Large intestine (tissue), 12 donors: ENCODE measurements at places on chromosomes 6 and 20. TPM values are rescaled to one million over a fixed set of nuclear protein-coding genes. Genes with fewer than 3 reads are reported as not detected.
A peak's percentile ranks its signal among the peaks of the same experiment; 100 is the strongest.

DNA sequence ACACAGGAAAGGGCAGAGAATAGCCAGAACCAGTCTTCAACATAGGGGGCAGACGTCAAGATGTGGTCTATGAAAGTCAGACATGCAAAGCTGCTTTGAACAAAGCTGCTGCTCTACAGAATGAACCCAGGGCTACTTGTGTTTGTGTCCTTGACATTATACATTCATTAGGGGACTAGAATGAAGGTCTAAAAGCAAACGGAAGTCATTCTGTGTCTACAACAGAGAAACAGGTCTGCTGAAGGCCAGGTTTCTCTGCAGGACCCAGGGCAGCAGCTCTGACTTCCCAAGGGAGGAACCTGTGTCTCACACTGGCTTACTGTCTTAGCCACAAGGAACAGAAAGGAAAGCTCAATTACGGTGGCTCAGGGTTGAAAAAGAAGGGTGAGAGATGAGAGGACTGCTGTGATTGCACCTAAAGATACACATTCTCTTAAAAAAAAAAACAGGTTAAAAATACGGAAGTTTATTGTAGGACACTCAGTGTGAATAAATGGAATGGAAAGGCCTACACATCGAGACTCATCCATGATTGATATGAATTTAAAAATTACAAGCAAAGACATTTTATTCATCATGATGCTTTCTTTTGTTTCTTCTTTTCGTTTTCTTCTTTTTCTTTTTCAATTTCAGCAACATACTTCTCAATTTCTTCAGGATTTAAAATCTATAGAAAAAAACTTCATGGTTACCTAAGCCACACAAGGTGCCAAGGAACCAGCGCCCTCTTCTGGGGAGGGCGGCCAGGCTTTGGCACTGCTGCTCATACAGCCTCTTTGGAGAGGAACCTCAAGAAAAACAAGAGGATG is 6.7 kb downstream of the PSMA7 start:
- peak; percentile 58 for DNase-seq
- no peak overlapping the region for H3K27ac ChIP-seq
- H3K4me3 ChIP-seq: no peak overlapping the region
- peaks cover 95% of the 10 kb centered on the region for H3K36me3 ChIP-seq
- peaks cover 8% of the 10 kb centered on the region for H3K4me1 ChIP-seq
- H3K27me3 ChIP-seq: no peaks in the 10 kb centered on the region

DNA sequence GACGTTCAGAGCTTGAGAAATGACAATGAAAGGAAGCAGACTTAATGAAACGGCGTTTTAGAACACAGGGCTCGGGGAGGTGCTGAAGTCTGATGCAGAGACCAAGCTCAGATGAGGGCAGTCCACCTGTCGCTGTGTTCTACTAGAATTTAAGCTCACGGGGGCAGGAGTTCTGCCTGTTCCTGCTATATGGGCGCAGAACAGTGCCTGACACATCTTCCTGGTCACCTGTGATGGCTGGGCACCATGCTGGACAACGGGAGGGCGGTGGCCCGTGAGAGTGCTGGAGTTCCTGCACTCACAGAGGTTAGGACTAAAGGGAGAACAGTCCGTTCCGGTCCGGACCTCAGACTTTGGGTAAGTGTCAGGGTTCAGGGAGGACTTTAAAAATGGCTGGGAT is 130.6 kb downstream of the ERMARD start:
- no peak overlapping the region for H3K4me3 ChIP-seq
- H3K27me3 ChIP-seq: peaks cover 13% of the 10 kb centered on the region
- H3K36me3 ChIP-seq: no peaks in the 10 kb centered on the region
- H3K4me1 ChIP-seq: no peaks in the 10 kb centered on the region
- no peak for DNase-seq

DNA sequence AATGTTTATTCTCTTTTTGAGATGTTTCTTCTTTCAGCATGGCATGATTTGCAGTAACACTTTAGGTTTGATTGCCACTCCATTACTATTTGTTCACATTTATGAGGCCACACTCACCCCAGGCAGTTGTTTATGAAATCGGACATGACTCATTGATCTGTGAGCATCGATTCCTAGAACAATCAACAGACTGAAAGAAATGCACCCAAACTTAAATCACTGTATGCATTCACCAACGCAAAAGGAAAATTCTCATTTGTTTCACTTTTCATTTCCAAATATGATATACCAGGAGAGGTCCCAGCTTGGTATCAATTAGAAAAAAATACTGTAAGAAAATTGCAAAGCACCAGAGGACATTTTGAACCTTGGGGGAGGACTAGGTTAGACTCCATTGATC is 5.4 kb upstream of the GJA10 start:
- no peak for DNase-seq
- H3K36me3 ChIP-seq: no peaks in the 10 kb centered on the region
- no peak overlapping the region for H3K4me3 ChIP-seq
- peaks cover 32% of the 10 kb centered on the region for H3K27me3 ChIP-seq
- H3K4me1 ChIP-seq: no peaks in the 10 kb centered on the region

GRCh38 chr20:50794181-50794845 is 548 bp upstream of the BCAS4 start:
- H3K4me3 ChIP-seq: peak overlapping the region; percentile 1
- no peak overlapping the region for H3K27ac ChIP-seq
- H3K36me3 ChIP-seq: no peaks in the 10 kb centered on the region
- H3K27me3 ChIP-seq: no peaks in the 10 kb centered on the region
- peaks cover 18% of the 10 kb centered on the region for H3K4me1 ChIP-seq

DNA sequence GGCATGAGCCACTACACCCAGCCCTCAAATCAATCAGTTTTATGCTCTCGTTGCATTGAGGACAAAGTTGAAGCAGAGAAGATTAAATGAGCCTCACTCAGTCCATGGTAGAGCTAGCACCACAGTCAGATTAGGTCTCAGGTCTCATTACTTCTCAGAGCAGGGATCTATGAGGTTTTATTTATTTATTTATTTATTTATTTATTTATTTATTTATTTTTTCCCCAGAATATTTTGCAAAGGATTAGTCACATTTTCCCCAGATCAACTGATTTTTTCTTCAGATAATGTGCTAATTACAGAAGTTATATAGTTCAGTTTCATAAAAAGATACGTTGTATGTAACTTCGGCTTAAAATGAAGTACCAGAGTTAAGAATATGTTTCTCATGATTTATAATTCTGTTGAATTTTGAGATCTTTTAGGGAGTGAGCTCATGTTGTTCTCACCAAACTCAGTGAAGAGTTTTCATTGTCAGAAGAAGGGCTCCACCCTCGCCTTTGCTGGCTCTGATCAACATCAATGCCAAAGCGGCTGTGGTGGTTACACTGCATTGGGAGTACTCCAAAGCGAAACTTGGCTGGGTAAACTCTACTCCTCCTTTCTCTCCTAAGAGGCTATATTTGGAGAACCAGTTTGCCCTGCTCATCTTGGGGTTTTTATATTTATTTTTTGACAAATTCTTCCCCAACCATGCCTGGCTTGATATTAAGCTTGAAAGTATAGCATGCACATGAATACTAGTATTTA is 12.9 kb upstream of the ID4 start:
- H3K27me3 ChIP-seq: peaks cover 6% of the 10 kb centered on the region
- H3K4me1 ChIP-seq: no peaks in the 10 kb centered on the region
- no peak for DNase-seq
- H3K4me3 ChIP-seq: no peak overlapping the region
- no peak overlapping the region for H3K27ac ChIP-seq
- H3K36me3 ChIP-seq: no peaks in the 10 kb centered on the region

ERVFRD-1 gene
- 1.3 TPM for polyA plus RNA-seq

DNA sequence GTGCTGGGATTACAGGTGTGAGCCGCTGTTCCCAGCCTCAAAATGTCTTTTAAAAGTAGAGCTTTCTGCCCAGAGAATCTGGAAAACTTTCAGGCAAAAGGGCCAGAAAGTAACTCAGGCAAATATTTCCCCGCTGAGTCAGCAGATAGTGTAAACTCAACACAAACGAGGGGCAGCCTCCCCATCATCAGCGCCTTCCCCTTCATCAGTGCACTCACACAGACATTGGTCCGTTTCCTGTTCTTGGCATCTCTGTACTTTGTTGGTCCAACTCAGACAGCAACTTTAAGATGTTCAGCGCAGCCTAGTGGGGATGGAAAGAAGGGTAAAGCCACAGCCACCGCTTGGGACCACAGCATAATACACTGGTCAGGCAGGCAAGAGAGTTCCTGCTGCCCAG is 69.5 kb downstream of the CSE1L start:
- peaks cover 7% of the 10 kb centered on the region for H3K4me1 ChIP-seq
- H3K36me3 ChIP-seq: peaks cover 72% of the 10 kb centered on the region
- DNase-seq: no peak
- H3K27ac ChIP-seq: no peak overlapping the region
- no peak overlapping the region for H3K4me3 ChIP-seq

DNA sequence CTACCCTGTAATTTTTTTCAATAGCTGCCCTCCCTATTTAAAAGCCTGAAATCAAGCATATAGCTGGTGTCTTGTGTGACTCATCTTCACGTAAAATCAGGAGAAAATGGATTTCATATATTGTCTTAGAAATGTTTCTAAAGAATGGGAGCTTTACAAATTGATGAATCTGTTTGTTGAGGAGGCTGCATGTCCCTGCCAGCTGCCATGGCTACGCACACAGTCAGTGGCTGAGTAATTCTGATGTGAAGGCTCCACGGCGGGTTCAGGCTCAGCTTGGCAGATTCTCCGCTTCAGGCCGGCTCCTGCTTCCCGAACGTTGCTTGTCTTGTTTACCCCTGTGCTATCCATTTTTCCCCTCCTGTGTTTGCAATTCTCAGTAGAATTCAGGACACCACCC is 82.8 kb downstream of the CCDC170 start:
- no peak overlapping the region for H3K27ac ChIP-seq
- no peaks in the 10 kb centered on the region for H3K4me1 ChIP-seq
- no peak overlapping the region for H3K4me3 ChIP-seq
- no peak for DNase-seq
- no peaks in the 10 kb centered on the region for H3K36me3 ChIP-seq

GRCh38 chr20:14235355-14235754 is 102.1 kb downstream of the FLRT3 start:
- H3K36me3 ChIP-seq: no peaks in the 10 kb centered on the region
- H3K27me3 ChIP-seq: no peaks in the 10 kb centered on the region
- peaks cover 3% of the 10 kb centered on the region for H3K4me1 ChIP-seq
- H3K4me3 ChIP-seq: no peak overlapping the region
- DNase-seq: no peak

DNA sequence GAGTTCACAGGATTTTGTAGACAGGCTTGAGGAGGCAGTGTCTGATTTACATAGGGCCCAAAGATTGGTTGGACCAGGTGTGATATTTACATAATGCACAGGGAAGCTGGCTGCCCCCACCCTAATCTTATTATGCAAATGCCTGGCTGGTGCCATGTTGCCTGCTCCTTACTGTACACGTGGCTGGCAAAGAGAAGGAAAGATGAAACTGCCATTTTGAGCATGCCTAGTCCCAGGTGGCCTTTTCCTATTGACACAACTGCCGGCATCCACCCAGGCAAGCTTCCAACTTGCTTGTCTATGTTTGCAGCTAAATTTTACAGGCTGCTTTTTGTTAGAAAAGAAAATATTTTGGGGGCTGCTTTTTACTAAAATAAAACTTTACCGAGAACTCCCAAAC is 174.6 kb downstream of the LMBRD1 start:
- no peaks in the 10 kb centered on the region for H3K4me1 ChIP-seq
- H3K36me3 ChIP-seq: no peaks in the 10 kb centered on the region
- DNase-seq: no peak
- no peak overlapping the region for H3K4me3 ChIP-seq
- no peak overlapping the region for H3K27ac ChIP-seq

ABHD16B gene
- not detected for polyA plus RNA-seq

DNA sequence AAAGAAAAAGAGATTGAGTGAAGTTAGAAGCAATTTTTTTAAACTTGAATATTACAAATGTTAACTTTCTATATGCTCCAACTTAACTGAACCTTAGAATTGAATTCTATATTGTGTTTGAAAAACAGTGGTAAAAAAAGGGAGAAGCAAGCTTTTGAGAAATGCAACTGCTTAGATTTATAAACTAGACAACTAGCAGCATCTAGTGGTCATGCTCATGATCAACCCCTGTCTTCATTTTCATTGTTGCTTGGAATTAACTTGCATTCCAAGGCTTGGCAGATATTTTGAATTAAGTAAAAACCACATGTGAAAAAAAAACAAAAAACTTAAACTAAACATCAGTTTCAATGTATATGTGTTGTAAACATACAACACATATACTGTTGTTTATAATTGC is 113.1 kb downstream of the C6orf58 start:
- H3K4me3 ChIP-seq: no peak overlapping the region
- DNase-seq: no peak
- H3K4me1 ChIP-seq: no peaks in the 10 kb centered on the region

- H3K4me1 ChIP-seq: no peaks in the 10 kb centered on the region
- H3K27ac ChIP-seq: no peak overlapping the region
- H3K36me3 ChIP-seq: no peaks in the 10 kb centered on the region
- H3K4me3 ChIP-seq: no peak overlapping the region
- DNase-seq: no peak
Observed at GRCh38 chr6:89581689-89582088, 56.9 kb downstream of the LYRM2 start.

GRCh38 chr20:51752343-51752951 is 15.7 kb downstream of the ATP9A start:
- no peaks in the 10 kb centered on the region for H3K27me3 ChIP-seq
- H3K36me3 ChIP-seq: no peaks in the 10 kb centered on the region
- no peak overlapping the region for H3K4me3 ChIP-seq

- no peak overlapping the region for H3K4me3 ChIP-seq
- H3K27me3 ChIP-seq: no peaks in the 10 kb centered on the region
- no peak for DNase-seq
- H3K4me1 ChIP-seq: no peaks in the 10 kb centered on the region
- no peak overlapping the region for H3K27ac ChIP-seq
- no peaks in the 10 kb centered on the region for H3K36me3 ChIP-seq
Observed at GRCh38 chr6:107103082-107103481, 12.2 kb downstream of the BEND3 start.

DEFB132 gene
- not detected for polyA plus RNA-seq

OSBPL2 gene
- polyA plus RNA-seq: 35.7 TPM

GRCh38 chr6:10465629-10466499 is 51.0 kb upstream of the TFAP2A start:
- peaks cover 12% of the 10 kb centered on the region for H3K27me3 ChIP-seq
- H3K36me3 ChIP-seq: no peaks in the 10 kb centered on the region
- H3K4me1 ChIP-seq: no peaks in the 10 kb centered on the region
- peak; percentile 23 for DNase-seq
- H3K27ac ChIP-seq: no peak overlapping the region

- no peak overlapping the region for H3K27ac ChIP-seq
- no peaks in the 10 kb centered on the region for H3K27me3 ChIP-seq
- no peak for DNase-seq
- H3K4me3 ChIP-seq: no peak overlapping the region
- H3K4me1 ChIP-seq: peaks cover 4% of the 10 kb centered on the region
Observed at GRCh38 chr20:34030456-34030855, 36.7 kb downstream of the RALY start.

- H3K4me3 ChIP-seq: no peak overlapping the region
- H3K27me3 ChIP-seq: no peaks in the 10 kb centered on the region
- no peak for DNase-seq
- peaks cover 1% of the 10 kb centered on the region for H3K4me1 ChIP-seq
- H3K36me3 ChIP-seq: peaks cover 51% of the 10 kb centered on the region
Observed at GRCh38 chr6:151431337-151431736, 20.6 kb downstream of the RMND1 start.

RIPPLY2 gene
- 0.88 TPM for polyA plus RNA-seq
